ENCODE measurements at places on chromosomes 6 and 20. TPM values are rescaled to one million over a fixed set of nuclear protein-coding genes. Genes with fewer than 3 reads are reported as not detected.

MEP1A gene
- total RNA-seq = not detected

OGFR gene
- total RNA-seq = 14.6 TPM

DNA sequence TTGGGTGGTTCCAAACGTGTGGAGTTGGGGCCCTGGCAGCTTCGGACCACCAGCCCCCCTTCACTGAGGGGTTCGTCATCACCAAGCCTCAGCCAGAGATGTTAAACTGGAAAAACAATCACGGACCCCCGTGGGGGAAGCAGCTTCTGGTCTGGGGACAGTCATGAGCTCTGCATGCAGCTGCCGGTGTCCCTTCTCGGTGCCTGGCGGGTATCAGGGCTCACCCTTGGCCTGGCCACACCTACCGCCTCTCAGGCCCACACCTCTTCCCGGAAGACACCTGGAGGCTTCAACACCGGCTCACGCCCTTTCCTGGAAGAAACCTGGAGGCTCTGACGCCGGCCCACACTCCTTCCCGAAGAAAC, 77.8 kb upstream of the BHLHE23 start:
- H3K36me3 ChIP-seq = no peaks in the 10 kb centered on the region
- peaks cover 21% of the 10 kb centered on the region for H3K4me1 ChIP-seq
- H3K4me3 ChIP-seq = no peak overlapping the region
- H3K27me3 ChIP-seq = peaks cover 18% of the 10 kb centered on the region
- no peak overlapping the region for H3K27ac ChIP-seq

ROS1 gene
- total RNA-seq = not detected

GRCh38 chr20:18032977-18033892, 24.5 kb downstream of the OVOL2 start:
- H3K4me1 ChIP-seq = peaks cover 5% of the 10 kb centered on the region
- H3K4me3 ChIP-seq = no peak overlapping the region
- no peaks in the 10 kb centered on the region for H3K36me3 ChIP-seq
- no peaks in the 10 kb centered on the region for H3K27me3 ChIP-seq
- H3K27ac ChIP-seq = no peak overlapping the region
- DNase-seq = no peak

DNA sequence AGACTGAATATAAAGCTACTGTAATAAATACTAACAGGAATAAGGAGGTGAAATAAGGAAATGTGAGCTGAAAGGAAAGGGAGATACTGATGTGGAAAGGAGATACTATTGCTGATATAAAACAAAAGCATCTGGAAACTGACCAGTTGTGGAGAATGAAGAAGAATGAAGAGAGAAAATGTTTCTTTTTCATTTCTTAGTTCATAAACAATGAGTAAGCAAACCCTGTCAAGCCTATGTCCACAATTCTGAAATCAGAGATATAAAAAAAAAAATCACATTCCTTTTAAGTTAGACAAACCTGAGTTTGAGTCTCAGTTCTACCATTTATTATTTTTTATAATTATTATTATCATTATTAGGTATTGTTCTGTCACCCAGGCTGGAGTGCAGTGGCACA, 121.6 kb upstream of the GJE1 start:
- no peak overlapping the region for H3K4me3 ChIP-seq
- no peaks in the 10 kb centered on the region for H3K36me3 ChIP-seq
- no peak for DNase-seq
- H3K27me3 ChIP-seq = no peaks in the 10 kb centered on the region

DNA sequence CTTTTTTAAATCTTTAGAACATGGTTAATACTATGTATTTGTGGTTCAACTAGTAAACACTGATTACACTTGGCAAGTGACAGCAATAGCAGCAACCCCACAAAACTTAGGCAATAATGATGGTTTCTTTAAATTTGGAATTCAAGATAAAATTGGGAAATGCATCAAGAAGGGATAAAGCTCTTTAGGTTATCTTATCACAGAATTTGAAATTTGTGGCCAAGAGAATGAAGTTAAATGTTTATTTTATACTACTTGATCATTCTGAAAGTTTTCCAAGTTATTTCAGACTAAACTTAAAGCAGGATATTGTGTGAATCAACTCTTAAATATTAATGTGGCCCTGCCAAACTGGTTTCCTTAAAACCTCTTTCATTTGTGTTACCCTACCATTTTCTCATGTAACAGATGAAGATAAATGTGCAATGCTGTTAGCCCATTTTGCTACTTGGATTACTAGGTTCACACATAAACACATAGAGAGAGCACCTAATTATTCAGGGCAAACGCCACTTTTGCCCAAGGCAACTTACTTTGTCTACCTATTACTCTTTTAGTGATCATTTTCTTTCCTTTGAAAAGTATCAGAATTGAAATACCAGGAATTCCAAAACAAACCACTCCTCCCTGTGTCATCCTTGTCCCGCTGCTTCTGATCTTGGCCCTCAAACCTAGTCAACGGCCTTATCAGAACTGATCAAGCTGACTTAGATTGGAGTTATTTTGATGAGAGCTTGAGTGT, 186.7 kb upstream of the TENT5A start:
- no peaks in the 10 kb centered on the region for H3K27me3 ChIP-seq
- no peak for DNase-seq
- H3K4me3 ChIP-seq = no peak overlapping the region
- no peaks in the 10 kb centered on the region for H3K36me3 ChIP-seq
- no peak overlapping the region for H3K27ac ChIP-seq

DNA sequence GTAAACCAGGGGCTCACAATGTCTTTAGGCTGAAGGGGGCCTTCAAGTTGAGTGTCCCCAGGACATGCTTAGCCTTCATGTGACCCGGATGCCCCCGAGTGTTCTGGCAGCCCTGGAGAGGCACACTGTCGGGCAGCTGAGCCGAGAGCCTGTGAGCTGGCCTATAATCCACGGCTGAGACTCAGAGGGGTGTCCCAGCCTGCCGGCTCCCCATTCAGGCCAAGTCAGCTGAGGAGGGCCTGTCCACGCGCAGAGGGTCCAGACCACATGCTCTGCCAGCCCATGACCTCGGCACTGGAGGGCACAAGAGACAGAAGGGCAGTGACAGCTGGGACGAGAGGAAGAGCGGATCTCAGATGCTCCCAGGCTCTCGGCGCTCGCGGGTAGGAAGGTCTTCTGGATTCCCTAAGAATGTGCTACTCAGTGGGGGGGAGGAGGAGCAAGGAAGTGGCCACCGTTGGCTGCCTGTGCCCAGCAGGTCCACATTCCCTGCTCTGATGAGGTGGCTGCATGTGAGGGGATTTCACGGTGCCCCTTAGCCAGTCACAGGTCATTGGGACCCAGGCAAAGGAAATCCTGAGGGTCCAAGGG, 224.7 kb downstream of the NRN1 start:
- no peak overlapping the region for H3K27ac ChIP-seq
- H3K4me3 ChIP-seq = no peak overlapping the region
- no peaks in the 10 kb centered on the region for H3K27me3 ChIP-seq
- DNase-seq = no peak
- peaks cover 27% of the 10 kb centered on the region for H3K4me1 ChIP-seq
- H3K36me3 ChIP-seq = peaks cover 5% of the 10 kb centered on the region

GRCh38 chr20:53943522-53944291, 126.7 kb downstream of the BCAS1 start:
- H3K4me1 ChIP-seq = peaks cover 18% of the 10 kb centered on the region
- H3K36me3 ChIP-seq = peaks cover 3% of the 10 kb centered on the region
- H3K27me3 ChIP-seq = no peaks in the 10 kb centered on the region
- peak overlapping the region; percentile 26 for H3K4me3 ChIP-seq
- H3K27ac ChIP-seq = no peak overlapping the region

CYP24A1 gene
- 0.69 TPM for total RNA-seq

DNA sequence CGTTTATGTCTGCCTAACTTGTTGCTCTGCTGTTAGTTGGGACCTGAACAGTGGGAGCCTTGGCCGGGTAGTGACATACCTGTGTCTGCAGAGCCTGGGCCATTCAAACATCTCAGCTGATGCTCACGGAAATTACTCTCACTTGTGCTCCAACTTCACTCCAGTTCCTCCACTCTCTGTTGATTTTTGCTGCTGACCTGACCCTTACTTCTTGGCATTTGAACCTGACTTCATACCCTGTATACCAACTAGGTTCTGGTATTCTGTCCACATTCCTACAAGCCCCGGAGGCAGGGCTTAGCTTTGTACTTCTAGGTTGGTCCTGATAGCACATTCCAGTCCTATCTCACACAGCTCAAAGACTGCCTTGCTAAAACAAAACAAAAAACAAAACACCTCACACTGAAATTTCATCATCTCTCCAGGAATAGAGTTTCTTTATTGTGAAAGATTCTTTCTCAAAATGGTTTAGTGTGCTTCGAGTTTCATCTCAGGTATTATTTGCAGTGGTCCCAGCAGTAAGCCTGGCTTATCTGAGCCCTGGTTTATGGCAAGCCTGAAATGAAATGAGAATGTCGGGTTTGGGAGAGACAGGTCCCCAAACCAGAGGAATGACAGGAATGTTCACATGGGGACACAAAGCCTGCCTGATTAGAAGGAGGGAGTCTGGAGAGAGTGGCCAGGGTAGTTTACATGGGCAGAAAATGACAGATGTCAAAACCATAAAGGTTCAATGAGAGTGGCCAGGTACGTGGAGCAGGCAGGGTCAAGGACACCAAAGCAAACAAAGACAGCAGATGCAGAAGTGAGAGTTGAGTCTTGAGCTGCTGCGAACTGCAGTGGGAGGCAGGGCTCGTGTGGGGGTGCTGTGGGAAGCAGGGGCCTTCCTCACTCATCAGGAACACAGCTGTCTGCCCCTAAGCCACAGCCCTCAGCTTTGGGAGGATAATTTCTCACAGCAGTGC, 174.2 kb upstream of the HDAC2 start:
- no peak overlapping the region for H3K4me3 ChIP-seq
- no peaks in the 10 kb centered on the region for H3K27me3 ChIP-seq
- no peaks in the 10 kb centered on the region for H3K4me1 ChIP-seq
- no peaks in the 10 kb centered on the region for H3K36me3 ChIP-seq

XPO5 gene
- 34.7 TPM for total RNA-seq

- no peaks in the 10 kb centered on the region for H3K27me3 ChIP-seq
- DNase-seq = peak; percentile 79
These were observed 615.0 kb downstream of the C6orf118 start for GRCh38 chr6:164694386-164694785.

SH3BGRL2 gene
- 55.9 TPM for total RNA-seq

FOXC1 gene
- total RNA-seq = 105 TPM

- H3K4me3 ChIP-seq = no peak overlapping the region
- H3K27me3 ChIP-seq = no peaks in the 10 kb centered on the region
- DNase-seq = no peak
- peaks cover 42% of the 10 kb centered on the region for H3K36me3 ChIP-seq
- H3K27ac ChIP-seq = no peak overlapping the region
These were observed 49.6 kb downstream of the CDK5RAP1 start for GRCh38 chr20:33351696-33352095.

TP53TG5 gene
- total RNA-seq = 0.39 TPM

CAGE1 gene
- 0.17 TPM for total RNA-seq

DNA sequence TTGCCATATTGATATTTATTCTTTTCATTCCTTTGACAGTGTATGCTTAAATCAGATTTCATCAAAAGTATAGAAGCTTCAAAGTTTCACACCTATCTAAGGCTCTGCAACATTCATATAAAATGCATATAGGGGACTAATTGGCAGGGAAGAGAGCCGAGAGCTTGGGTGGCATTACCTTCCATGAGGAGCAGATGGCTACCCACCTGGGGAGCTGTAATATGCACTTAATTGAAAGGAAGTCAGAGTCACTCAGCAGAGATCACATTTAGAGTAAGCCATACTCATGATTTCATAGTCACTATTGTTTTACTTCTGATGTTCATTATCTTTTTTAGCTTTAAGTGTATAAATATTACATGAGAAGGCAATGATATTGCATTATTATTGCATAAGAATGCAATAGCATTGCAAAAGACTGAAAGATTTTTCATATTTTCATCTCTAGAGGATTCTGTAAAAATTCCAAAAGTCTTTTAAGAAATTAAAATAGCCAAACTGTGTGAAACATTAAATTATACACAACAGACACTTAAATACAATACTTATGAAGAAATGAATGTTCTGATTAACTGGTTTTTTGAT, 1305.2 kb downstream of the EPHA7 start:
- no peaks in the 10 kb centered on the region for H3K27me3 ChIP-seq
- no peak for DNase-seq
- H3K27ac ChIP-seq = no peak overlapping the region
- no peak overlapping the region for H3K4me3 ChIP-seq

DNA sequence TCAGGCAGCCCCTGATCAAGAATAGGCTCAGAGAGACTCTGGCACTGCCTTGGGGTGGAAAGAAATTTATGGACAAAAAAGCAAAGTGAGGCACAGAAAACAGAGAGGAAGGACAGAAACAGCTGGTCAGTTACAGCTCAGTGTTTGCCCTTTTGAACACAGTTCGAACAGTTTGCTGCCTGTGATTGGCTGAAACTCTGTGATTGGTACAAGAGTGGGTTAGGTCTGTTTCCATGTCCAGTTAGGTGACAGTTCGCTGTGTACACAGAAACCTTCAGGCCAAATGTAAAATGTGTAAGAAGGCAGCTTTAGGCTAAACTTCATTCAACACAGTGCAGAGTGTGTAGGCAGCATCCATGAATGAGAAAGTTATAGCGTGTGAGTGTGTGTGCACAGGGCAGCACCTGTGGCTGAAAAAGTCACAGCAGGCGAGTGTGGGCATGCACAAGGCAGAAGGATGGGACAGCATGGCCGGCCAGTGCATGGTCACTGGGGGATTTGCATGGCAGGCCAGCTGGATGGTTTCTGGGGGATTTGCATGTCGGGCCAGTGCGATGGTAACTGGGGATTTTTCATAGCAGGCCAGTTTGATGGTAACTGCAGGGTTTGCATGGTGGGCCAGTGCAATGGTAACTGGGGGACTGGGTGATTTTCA, 75.4 kb upstream of the FRMD1 start:
- DNase-seq = no peak
- H3K27ac ChIP-seq = no peak overlapping the region
- peaks cover 2% of the 10 kb centered on the region for H3K27me3 ChIP-seq
- no peak overlapping the region for H3K4me3 ChIP-seq

NKX2-4 gene
- not detected for total RNA-seq

DNA sequence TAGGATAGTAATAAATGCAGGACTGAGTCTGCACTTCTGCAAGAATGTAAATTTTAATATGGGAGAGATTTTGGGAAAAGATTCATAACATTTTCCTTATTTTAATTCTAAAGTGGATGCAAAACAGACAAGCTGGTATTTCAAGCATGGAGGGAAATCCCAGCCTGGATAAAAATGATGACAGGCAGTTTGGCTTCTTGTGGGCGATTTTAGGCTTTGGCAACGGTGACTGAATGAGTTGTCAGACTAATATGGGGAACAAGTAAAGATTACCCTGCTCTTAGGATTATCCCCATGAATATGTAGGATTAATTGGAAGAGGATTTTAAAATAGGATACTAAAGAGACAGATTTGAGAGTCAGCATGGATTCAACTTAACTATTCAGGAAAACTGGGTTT, 21.0 kb downstream of the OGFRL1 start:
- no peak overlapping the region for H3K4me3 ChIP-seq
- no peaks in the 10 kb centered on the region for H3K4me1 ChIP-seq
- DNase-seq = no peak
- H3K36me3 ChIP-seq = no peaks in the 10 kb centered on the region
- no peak overlapping the region for H3K27ac ChIP-seq
